Stimulated activated CD8-positive, alpha-beta memory T cell treated with anti-CD3 and anti-CD28 coated beads, Interleukin-4, amount 100 ng/mL, for 1 hour (primary cell): ENCODE measurements at places on chromosomes 2 and 18.

- DNase-seq, result no peak
Measured at GRCh38 chr18:58213440-58213839, 169.4 kb downstream of the NEDD4L start.

GRCh38 chr2:217260441-217261115, 400.7 kb upstream of the TNP1 start:
- no peak for DNase-seq

GRCh38 chr2:241300000-241300399, 15.5 kb downstream of the HDLBP start:
- DNase-seq, result no peak

GRCh38 chr2:233422649-233423551, 68.6 kb downstream of the DGKD start:
- DNase-seq, result no peak

DNA sequence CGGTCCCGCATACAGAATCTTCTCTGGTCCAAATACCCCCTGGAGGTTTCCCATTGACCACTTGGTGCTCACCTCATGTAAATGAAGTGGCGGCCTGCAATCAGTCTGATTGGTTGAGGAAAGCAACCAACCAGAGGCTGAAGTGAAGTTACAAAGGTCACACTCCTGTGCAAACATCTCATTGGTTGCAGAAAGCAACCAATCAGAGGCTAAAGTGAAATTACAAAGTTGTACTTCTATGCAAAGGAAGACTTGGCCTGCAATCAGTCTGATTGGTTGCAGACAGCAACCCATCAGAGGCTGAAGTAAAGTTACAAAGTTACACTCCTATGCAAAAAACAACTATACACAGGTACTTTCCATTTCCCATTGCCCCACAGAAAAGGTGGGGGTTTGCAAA, 2.5 kb upstream of the SP100 start:
- no peak for DNase-seq

DNA sequence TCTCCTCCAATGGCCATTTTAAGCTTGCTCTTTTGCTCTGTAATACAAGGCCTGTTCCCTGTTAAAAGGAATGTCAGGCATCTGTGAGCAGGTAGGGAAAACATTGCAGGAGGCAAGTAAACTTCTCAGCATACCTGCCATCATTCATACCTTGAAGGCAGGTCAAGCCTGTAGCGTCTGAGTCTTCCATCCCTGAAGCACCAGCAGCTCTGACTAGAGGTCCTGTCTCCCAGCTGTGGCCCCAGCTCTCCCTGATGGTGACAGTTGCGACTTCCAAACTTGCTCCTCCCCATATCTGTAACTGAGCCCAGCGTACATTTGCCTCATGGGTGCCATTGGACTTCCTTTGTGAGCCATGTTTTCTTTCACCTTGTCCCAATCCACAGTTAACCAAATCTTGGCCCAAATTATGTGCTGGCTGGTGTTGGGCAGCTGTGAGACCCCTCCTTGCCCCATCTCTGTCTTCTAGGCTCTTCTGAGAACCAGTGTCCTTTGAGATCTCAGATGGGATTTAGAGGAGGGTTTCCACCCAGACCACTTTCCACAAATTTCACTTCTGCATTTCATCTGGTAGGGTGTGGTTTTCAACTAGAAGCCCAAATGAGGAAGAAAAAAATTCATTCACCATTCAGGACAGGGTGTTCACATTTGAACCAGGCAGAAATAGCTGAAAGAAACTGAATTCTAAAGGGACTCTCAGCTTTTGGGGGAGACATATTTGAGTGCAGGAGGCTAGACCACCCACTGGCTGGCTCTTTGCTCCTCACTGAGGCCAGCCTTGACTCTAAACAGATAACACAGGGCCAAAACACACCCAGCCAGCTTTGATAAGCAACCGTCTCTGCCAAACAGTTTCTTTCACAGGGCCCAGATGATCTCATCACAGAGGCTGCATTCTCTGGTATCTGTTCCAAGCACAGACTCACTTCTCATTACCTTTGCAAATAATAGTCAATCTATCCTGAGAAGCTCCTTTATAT, 66.4 kb upstream of the MSH2 start:
- no peak for DNase-seq

GRCh38 chr2:52404866-52405265, 1362.7 kb upstream of the CHAC2 start:
- DNase-seq, result no peak
